ENCODE measurements at places on chromosomes 16 and 17. TPM values are rescaled to one million over a fixed set of nuclear protein-coding genes. Genes with fewer than 3 reads are reported as not detected.

GSE1 gene
- 151 TPM for total RNA-seq

NPIPB9 gene
- total RNA-seq, result not detected

OR4D1 gene
- total RNA-seq, result not detected

ANKRD40CL gene
- total RNA-seq, result 131 TPM

NEK8 gene
- total RNA-seq, result 7.9 TPM

NPIPB6 gene
- total RNA-seq, result not detected

SLX1B gene
- total RNA-seq, result 95.5 TPM

VAT1L gene
- 0.80 TPM for total RNA-seq

CARD14 gene
- 5.4 TPM for total RNA-seq

COPZ2 gene
- 11.4 TPM for total RNA-seq

GH2 gene
- total RNA-seq, result not detected

CNGB1 gene
- 1.1 TPM for total RNA-seq

- DNase-seq, result peak; percentile 96
Measured at GRCh38 chr17:55750750-55751657, at the start of gene PCTP. PCTP (plus strand) TSS chr17:55751051; CDS start chr17:55751104, 53 bp downstream.

DNA sequence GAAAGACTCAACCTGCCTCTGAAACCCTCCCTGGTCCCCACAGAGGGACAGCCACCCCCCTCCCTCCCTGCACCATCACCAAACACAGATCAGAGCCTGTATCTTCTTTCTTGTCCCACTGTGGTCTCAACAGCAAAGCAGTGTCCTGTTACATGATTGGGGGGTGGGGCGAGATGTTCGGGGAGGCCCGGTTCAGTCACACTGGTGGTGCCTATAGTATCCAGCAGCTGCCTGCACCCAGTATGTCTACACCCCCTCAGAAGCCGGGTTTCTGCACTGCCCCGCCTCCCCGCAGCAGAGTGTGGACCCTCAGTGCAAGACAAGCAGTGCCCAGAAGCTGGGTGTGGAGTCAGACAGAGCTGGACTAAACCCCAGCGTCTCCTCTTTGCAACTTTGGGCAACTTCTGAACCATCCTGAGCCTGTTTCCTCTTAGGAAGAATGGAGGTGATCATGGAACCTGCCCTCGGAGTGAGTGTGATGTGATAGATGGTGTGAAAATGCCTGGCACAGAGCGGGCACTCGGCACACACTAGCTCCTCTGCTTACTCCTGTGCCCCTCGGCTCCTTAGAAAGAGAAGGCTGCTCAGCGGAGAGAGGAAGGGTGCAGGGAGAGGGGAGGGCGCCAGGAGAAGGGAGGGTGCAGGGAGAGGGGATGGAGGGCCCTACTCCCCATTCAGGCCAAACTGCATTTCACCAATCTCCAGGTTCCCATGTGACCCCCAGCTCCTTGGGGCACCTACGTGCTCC, 84.0 kb upstream of the TNRC6C start:
- DNase-seq, result no peak

DNA sequence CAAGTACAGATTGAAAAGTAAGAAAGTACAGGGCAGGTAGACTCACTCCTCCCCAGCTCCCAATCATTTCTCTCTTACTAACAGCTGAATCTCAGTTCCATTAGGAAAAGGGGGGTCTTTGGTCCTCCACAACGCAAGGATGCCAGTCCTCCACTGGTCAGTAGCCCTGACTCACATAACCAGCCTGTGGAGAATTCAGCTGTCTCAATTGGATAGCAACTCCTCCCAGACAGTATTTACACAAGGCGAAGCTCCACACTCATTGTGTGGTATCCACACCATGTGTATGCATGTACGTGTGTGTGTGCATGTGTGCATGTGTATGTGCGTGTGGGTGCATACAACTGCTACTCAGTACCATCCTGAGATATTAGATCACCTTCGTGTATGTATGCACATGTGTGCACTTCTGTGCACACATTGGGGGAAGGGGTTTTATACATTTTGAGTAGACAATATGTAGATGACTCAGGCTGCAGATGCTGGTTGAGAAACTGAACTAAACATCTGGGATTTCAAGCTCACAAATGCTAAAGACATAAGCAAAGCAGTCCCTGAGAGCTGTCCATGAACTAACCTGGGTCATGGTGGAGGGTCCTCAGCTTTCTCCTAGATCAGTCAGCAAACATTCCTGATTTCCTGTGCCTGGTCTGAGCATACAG, 240.1 kb downstream of the SLC39A11 start:
- DNase-seq, result no peak

GRCh38 chr17:2366747-2367494, 29.6 kb downstream of the SGSM2 start:
- DNase-seq, result no peak

DNA sequence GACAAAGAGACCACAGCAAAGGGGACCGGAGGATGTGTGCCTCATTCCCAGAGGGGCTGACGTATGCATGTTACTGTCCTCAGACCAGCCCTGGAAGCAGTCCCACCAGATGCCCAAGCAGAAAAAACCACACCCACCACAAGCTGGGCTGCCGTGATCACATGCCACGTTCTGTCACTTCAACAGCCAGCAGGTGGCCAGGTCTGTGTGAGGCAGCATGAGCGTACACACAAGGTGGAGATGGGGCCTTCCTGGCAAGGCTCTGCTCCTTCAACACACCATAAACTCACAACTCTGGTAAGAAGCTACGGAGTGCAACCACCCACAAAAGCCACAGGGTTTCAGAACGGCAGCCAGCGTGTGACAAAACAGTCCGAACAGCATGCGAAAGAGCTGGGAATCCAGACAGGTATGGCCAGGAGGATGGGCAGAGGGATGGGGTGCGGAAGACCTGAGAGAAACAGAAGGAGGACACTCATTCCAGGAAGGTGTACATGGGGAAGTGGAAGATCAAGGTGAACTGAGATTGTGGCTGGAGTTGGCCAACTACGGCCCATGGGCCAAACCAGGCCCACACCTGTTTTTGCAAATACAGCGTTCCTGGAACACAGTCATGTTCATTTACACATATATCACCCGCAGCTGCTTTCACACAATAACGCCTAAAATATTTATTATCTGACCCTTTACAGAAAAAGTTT, 27.9 kb downstream of the MBTPS1 start:
- peak; percentile 63 for DNase-seq

GRCh38 chr17:16364625-16365024, 11.4 kb upstream of the CENPV start:
- DNase-seq, result no peak

- no peak for DNase-seq
Measured at GRCh38 chr16:4688674-4689045, 4.7 kb upstream of the NUDT16L1 start.

GRCh38 chr16:8900343-8900742, 18.2 kb downstream of the LITAFD start:
- no peak for DNase-seq

GRCh38 chr16:71972356-71972755, 27.8 kb downstream of the PKD1L3 start:
- no peak for DNase-seq

GRCh38 chr16:27634779-27635178, 84.8 kb downstream of the KATNIP start:
- no peak for DNase-seq

DNA sequence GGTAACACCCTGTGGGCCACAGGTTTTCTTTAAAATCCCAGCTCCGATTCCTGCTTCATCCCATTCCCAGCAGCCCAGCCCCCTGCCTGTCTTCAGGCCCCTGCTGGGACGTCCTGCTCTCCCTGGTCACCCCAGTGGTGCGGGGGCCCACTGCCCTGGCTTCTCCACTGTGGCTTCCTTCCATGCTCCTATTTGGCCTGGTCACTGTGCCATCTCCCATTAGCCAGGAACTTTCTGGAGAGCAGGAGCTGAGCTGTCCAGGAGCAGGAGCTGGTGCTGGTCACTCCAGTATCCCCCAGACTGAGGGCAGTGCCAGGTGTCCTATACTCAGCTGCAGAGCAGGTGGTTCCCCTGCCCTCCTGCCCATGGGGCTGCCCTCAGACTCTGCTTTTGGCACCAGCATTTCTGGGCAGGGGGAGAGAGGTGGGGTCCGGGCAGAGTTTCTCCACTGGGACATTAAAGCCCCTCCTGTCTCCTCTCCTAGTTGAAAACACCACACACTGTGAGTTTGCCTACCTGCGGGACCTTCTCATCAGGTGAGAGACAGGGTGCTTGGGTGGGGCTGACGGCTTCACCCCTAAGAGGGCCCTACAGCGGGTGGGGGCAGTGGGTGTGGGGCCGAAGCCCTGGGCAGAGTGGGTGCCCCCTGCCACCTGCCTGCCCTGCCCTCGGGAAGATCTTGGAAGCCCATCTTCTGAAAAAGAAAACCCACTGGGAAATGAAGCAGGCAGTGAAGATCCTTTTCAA, 356.2 kb downstream of the SEC14L1 start:
- DNase-seq, result no peak

DNA sequence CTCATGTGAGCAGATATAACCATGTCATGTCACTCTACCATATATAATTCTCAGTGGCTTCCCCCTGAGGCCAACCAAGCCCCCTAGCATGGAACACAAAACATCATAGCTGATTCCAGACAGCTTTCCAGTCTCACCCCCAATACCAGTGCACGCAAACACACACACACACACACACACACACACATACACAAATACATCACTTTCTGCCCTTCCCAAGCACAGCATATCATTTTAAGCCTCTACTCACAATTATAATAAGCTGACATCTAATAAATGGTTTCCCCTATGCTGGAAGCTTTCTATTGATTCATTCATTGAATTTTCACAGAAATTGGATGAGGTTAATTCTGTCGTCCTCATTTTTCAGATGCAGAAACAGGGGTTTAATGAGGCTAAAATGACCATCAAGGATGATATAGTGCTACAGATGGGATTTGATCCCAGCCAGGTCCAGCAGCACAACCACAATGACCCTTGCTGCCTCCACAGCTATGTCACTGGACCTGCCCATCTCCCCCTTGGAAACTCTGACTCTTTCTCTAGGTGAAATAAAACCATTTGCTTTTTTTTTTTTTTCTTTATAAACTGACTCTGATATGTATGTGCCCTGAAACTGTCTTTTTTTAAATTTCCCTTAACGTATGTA, 131.1 kb downstream of the TMEM114 start:
- DNase-seq, result no peak

- no peak for DNase-seq
Measured at GRCh38 chr16:64133366-64133765, 988.5 kb downstream of the CDH11 start.

DNA sequence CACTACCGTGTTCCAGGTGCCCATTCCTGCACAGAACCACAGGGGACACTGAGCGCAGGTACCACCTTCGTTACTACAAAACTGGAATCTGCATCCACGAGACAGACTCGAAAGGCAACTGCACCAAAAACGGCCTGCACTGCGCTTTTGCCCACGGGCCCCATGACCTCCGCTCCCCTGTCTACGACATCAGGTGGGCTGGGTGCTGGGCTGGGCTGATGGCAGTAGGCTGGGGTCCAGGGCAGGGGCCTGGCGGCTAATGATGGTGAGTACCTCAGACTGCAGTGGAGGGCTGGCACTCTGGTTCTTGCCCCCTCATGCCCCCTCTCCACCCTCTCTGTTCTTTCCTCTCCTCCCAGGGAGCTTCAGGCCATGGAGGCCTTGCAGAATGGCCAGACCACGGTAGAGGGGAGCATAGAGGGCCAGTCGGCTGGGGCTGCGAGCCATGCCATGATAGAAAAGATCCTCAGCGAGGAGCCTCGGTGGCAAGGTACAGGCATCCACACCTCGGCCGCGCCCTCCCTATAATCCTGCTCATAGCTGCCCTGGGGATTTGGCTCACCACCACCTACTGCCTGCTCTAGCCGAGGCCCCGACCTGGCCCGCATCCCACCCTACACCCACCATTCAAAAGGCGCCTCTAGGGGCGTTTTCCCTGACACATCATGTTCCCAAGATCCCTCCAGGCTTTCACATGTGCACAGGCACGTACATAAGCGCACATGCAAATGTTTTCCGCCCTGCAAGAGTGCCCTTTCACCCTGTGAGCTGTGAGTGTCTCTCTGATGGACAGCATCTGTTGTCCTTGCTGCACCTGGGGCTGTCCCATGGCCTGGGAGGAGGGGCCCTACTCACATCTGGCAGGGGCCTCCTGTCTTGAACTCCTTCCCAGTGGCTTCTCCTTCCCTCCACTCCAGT, 27.7 kb downstream of the UNK start:
- DNase-seq, result no peak

DNA sequence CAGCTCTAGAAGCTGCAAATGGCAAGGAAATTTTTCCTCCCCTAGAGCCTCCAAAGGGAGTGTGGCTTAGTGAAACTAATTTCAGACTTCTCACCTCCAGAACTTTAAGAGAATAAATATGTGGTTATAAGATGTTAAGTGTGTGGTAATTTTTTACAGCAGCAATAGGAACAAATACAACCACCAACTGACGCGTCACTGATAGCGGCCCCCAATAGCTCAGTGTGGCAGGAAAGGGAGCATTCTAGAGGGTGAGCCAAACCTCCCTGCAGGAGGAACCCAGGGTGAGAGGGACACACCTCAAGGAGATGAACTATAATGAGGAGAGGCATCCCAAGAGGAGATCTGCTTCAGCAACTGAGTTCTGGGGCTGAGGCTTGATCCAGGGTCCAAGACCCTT, 4.0 kb downstream of the CCL4 start:
- DNase-seq, result no peak

- no peak for DNase-seq
Measured at GRCh38 chr17:77435272-77436057, 294.7 kb downstream of the SEC14L1 start.

GRCh38 chr17:19339341-19339815, 23.1 kb downstream of the B9D1 start:
- DNase-seq, result peak; percentile 22

- no peak for DNase-seq
Measured at GRCh38 chr17:28985950-28986713, 19.7 kb downstream of the SEZ6 start.

DNA sequence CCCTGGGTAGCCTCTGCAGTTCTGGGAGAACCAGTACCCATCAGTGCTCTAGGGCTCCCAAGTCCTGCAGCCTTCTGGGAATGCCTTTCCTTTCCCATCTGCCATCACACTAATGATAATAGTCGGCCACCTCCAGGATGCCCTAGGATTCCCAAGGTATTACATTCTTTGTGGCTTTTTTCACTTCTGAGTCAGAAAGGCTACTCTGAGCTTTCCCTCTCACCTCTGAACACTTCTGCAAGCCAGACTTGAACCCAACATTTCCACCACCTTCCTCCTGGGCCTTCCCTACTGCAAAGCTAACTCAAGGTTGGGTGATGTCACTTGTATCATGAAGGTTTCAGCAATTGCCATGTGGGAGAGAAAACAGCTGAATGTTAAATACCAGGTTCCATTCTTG, 49.7 kb upstream of the CCL2 start:
- DNase-seq, result no peak

GRCh38 chr17:78895322-78895721, 7.7 kb downstream of the CEP295NL start:
- no peak for DNase-seq

All from Peyer's patch (tissue), 4 donors.